Stimulated activated CD8-positive, alpha-beta memory T cell treated with anti-CD3 and anti-CD28 coated beads, Interleukin-15, amount 100 ng/mL, for 48 hours (primary cell): ENCODE measurements at places on chromosomes 2 and 18.

- no peak for DNase-seq
Observed at GRCh38 chr18:21071071-21071470, 40.5 kb downstream of the ROCK1 start.

DNA sequence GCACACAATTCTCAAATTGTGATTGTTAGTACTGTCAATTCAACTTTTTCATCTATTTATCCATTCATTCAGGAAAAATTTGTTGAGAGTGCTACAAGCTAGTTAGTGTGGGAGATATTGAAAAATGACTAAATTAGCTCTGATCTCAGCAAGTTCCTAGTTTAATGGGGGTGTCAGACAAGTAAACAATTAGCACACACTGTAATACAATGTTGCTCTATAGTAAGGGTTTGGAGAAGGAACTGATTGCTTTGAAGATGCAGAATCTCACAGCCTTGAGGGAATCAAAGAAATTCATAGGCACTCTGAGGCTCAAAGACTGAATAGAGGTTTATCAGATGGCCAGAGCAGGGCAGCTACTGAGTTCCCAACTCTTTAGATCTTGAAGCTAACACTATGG, 6.8 kb upstream of the CCNYL1 start:
- no peak for DNase-seq

GRCh38 chr2:126804347-126804746, 94.3 kb upstream of the TEX51 start:
- no peak for DNase-seq

- no peak for DNase-seq
Observed at GRCh38 chr2:171347591-171348032, 86.2 kb downstream of the METTL8 start.

GRCh38 chr2:191824398-191824797, 22.5 kb downstream of the CAVIN2 start:
- DNase-seq: no peak

DNA sequence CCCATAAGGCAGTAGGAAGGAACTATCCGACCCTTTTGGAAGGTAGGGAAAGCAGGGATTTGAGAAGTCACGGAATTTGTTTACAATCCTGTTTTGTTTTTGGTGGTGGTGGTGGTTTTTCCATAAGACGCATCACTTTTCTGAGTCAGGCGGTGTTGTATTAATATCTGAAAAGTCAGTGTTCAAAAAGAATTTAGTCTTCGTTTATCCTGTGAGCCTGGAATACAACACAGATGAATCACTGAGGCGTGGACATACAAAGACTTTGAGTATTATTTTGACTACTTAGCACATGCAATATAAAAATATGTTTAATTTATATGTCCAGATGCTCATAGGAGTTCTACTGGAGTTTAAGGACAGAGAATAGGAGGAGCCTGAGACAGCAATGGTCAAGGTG, 785 bp downstream of the ZNF892 start:
- no peak for DNase-seq

DNA sequence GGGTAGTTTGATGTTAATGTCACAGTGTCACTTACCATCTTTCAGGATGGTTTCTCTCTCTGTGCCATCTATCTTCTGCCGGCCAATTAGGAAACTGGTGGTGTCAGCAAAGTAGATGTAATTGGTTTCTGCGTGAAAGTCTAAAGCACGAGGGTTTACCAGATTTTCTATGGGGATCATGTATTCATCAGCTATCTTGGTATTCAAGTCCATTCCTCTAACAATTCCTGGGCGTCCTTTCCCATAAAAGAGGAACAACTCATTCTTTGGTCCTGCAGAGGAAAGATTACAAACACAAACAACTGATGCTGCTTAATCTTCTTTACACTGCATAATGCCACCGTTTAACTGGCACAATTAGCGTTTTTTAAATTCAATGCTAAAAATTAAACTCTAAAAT, 1081.9 kb downstream of the LRP1B start:
- DNase-seq: no peak

- DNase-seq: no peak
Observed at GRCh38 chr18:2589345-2590068, 18.1 kb downstream of the NDC80 start.

- DNase-seq: no peak
Observed at GRCh38 chr18:27010784-27011183, 145.3 kb upstream of the AQP4 start.

- DNase-seq: no peak
Observed at GRCh38 chr2:119741868-119742267, 17.9 kb upstream of the PTPN4 start.

GRCh38 chr2:180161415-180161814, 154.3 kb upstream of the CWC22 start:
- no peak for DNase-seq

DNA sequence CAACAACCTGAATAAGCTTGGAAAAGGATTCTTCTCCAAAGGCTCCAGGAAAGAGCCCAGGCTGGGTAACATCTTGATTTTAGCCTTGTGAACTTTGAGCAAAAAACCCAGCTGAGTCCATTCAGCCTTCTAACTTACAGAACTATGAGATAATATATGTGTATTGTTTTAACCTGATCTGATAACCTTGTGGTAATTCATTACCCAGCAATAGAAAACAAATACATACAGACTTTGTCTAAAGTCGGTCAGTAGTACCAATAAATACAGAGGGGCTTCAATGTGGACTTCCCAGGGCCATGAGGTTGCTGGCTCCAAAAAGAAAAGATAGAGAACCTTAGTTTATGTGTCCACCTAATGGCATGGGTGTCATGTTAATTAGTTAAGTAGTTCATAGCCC, 191.8 kb downstream of the KCNH7 start:
- DNase-seq: no peak

GRCh38 chr2:17759805-17760204, 5.9 kb downstream of the GEN1 start:
- no peak for DNase-seq

- DNase-seq: no peak
Observed at GRCh38 chr2:231167745-231168459, 30.5 kb upstream of the ARMC9 start.

DNA sequence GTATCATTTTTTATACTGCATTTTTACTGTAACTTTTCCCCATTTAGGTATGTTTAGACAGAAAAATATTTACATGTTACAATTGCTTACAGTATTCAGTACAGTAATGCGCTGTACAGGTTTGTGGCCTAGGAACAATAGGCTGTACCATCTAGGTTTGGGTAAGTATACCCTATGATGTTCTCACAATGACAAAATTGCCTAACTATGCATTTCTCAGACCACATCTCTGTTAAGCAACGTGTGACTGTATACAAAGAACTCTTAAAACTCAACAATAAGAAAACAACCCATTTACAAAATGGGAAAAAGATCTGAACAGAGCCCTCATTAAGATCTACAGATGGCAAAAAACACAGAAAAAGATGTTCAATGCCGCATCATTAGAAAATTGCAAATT, 29.4 kb downstream of the FAM210A start:
- no peak for DNase-seq

DNA sequence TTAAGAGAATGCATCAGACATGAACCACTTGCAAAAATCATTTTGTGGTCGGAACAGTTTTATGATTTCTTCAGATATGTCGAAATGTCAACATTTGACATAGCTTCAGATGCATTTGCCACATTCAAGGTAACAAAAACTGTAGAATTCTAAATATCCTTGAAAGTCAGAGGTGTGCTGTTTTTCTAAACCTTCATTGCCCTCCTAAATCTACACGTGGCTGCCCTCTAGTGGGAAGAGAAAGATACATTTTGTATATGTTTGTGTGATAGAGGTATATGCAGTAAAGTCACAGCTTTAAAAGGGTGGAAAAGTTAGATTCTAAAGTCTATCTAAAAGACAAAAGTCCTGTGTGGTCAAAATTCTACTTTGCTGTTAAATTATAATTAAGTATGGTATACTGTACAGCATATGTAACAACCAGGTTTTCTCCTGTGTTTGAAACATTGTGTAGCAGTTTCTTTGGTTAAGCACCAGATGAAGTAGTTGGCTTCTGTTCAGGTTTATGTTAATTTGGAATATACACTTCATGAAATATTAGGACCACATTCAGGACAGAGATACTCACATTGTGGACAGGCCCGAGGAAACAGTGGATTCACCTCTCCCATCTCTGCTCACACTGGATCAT, 65.9 kb upstream of the ITM2C start:
- no peak for DNase-seq

DNA sequence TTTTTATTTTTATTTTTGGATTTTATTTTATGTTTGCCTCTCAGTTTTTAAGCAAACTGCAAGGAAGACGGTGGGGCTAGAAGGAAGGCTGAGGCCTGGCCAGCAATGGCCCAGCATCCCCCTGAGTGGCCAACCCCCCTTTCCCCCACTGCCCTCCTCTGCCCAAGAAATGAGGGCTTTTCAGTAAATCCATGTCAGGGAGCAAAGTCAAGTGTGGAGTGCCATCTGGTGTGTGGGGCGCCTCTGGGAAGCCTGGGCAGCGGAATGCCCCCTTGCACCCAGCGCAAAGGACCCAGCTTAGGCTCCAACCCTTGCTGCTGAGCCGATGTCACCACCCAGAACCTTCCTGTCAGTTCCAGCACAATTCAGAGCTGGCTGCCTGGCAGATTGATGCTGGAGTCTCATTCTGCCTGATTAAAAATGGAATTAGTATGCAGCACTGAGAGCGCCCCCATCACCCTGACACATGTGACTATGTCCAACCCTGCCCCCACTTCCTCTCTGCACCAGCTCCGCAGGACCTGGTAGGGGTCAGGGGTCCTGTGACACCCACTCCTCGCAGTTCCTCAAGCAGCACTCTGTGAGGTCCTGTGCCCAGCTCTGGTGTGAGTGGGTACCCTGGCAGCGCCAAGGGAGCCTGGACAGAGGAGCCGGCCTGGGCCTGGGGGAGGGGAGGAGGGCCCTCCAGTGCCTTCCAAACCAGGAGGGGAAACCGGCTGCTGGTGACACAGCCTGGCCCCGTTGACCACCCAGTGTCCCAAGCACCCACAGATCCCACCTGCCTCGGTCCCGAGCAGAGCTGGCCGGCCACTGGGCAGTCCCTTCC, 9.2 kb upstream of the ALPP start:
- no peak for DNase-seq

- no peak for DNase-seq
Observed at GRCh38 chr18:74333091-74333490, 17.5 kb downstream of the C18orf63 start.

- DNase-seq: no peak
Observed at GRCh38 chr18:76398295-76398694, 96.7 kb downstream of the ZNF516 start.

DNA sequence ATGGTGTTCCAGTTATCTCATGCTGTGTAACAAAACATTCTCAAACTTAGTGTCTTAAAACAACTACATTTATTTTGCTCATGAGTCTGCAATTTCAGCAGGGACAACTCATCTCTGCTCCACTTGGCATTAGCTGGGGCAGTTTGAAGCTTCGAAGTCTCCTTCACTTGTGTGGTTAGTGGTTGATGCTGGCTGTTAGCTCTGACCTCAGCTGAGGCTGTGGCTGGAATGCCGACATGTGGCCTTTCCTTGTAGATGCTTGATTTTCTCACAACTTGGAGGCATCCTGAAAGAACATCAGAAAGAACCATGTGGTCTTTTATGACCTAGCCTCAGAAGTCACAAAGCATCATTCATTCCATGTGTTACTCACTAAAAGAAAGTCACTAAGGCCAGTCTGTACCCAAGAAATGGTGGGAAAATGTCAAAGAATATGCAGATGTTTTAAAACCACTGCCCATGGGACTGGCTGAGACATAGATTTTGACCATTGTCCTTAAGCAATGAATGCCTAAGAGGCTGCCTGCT, 3.8 kb upstream of the TMSB10 start:
- DNase-seq: no peak

GRCh38 chr2:224038830-224039079, 331 bp downstream of the SERPINE2 start:
- no peak for DNase-seq

- DNase-seq: no peak
Observed at GRCh38 chr2:203631068-203631757, 75.2 kb upstream of the CD28 start.

GRCh38 chr2:75379476-75380210, 180.3 kb upstream of the TACR1 start:
- DNase-seq: no peak

DNA sequence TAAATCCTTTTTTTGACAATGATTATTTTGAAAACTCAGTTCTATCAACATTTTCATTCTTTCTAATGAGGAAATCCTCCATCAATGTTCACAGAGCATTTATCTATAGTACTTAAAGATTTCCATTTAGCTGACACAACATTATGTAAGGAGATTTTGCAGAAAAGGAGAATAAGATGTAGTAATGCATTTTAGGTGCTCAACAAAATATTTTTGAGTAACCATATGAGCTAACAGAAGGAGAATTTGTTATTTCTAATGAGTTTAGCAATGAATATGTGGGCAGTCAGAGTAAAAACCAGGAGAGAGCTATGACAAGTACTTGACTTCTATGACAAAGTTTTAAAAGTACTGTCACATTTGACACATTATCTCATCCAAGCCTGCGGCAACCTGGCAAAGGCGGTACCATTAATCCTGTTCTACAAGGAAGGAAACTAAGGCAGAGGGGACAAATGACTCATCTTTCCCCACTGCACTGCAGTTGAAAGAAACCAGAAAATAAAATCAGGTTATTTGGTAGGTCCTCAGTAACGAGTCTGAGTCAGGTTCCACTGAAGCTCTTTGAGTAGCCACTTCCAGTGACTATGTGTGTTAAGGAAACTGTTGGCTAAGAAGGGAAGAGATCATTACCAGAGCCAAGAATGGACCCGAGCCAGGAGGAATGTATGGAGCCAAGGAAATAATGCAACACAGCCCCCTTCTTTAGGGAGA, 134.1 kb upstream of the ITGB6 start:
- DNase-seq: no peak

- DNase-seq: no peak
Observed at GRCh38 chr2:29440921-29441623, 325.9 kb downstream of the CLIP4 start.

- no peak for DNase-seq
Observed at GRCh38 chr2:53630026-53630606, 137.5 kb upstream of the CHAC2 start.

DNA sequence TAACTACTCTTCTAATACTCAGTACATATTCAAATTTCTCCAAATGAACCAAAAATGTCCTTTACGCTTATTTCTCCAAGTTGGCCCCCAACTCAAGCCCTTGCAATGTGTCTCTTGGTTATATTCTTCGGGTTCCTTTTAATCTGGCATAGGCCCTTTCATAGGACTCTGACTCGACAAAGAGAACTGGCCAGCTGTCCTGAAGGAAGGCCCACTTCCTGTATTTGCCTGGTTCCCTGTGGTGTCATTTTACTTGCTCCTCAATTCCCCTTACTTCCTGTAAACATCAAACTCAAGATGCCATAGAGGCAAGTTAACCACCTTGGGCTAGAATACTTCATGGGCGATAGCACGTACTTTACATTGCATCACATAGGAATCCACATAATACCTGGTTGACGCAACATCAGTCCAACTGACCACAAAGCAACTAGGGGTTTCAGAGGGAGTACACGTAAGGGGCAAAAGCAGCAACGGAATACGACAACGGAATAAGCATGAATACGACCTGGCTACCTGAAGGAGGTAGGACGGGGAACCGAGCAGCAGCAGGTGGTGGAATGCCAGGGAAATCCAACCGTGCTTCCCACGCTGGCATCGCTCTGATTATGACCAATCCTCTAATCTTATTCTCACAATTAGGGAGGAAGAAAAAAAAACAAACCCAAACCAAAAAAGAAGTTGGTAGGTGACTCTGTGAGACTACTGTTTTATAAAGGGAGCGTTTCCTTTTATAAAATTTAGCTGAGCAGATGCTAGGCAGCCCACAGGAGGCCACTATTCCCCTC, 823 bp upstream of the GORASP2 start:
- no peak for DNase-seq
